Activated CD4-positive, alpha-beta memory T cell treated with anti-CD3 and anti-CD28 coated beads for 36 hours (primary cell): ENCODE measurements at places on chromosomes 1 and 21.
A peak's percentile ranks its signal among the peaks of the same experiment; 100 is the strongest.

GRCh38 chr1:84390226-84390625 lies 8.1 kb upstream of the DNASE2B start:
- no peak for DNase-seq
- no peaks in the 10 kb centered on the region for H3K4me1 ChIP-seq
- no peak overlapping the region for H3K27ac ChIP-seq
- H3K36me3 ChIP-seq = no peaks in the 10 kb centered on the region

DNA sequence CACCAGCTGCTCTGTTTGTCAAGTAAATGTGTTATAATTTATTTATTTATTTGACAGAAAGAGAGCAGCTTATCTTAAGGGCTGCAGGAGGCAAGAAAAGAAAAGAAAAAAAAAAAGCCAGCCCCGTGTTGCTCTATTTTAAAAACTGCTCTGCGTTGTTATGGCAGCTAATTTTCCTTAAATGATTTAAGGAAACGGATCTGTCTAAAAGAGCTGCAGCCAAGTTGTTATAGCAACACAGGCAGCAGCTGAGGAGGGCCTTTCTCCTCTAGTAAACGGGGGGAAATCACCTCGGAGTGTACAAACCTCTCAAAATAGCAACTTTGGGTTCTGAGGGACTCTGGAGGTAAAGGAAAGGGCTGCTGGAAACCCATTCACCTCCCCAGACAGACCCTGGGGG lies 149.2 kb downstream of the BEND5 start:
- no peaks in the 10 kb centered on the region for H3K4me1 ChIP-seq
- no peak overlapping the region for H3K4me3 ChIP-seq
- no peak for DNase-seq
- H3K27me3 ChIP-seq = peaks cover 4% of the 10 kb centered on the region

GRCh38 chr1:205484985-205485967 lies 19.2 kb upstream of the CDK18 start:
- H3K27me3 ChIP-seq = peaks cover 22% of the 10 kb centered on the region
- no peak overlapping the region for H3K27ac ChIP-seq
- peaks cover 13% of the 10 kb centered on the region for H3K4me1 ChIP-seq
- H3K4me3 ChIP-seq = peak overlapping the region; percentile 25
- H3K36me3 ChIP-seq = no peaks in the 10 kb centered on the region

GRCh38 chr1:102941366-102941947 lies 166.9 kb downstream of the COL11A1 start:
- no peak overlapping the region for H3K4me3 ChIP-seq
- no peaks in the 10 kb centered on the region for H3K27me3 ChIP-seq
- H3K4me1 ChIP-seq = no peaks in the 10 kb centered on the region
- no peak overlapping the region for H3K27ac ChIP-seq
- no peaks in the 10 kb centered on the region for H3K36me3 ChIP-seq
- DNase-seq = no peak

DNA sequence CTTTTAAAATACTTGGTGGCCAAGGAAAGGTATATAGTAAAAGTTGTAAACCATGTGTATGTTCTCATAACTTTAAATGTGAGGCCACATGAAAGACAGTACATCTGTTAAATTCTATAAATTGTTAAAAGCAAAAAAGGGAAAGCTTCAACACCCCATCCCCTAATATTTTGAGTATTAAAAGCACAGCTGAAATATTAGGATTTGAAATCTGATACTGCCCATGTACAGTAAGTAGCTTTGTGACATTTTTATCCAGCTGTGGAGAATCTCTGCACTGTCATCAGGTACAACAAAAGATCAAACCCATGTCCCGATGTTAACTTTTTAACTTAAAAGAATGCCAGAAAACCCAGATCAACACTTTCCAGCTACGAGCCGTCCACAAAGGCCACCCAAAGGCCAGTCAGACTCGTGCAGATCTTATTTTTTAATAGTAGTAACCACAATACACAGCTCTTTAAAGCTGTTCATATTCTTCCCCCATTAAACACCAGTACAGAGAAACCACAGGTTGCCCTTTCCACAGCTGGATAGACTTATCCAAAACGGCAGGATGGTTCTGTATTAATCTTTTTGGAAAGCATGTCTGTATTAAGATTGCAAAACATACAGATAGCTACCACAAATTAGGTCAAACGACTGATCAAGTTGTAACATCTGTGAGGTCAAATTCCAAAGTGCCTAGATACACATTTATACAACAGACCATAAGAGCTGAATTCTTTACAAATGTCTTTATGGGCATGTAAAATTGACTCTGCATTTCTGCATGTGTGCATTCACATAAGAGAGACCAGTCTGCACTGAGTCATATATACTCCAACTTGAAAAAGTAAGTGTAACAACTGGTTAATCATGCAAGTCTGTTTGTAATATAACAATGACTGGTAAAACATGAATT lies 5.2 kb downstream of the IRF2BP2 start:
- peak overlapping the region; percentile 96 for H3K4me3 ChIP-seq
- DNase-seq = no peak
- peaks cover 3% of the 10 kb centered on the region for H3K27me3 ChIP-seq
- H3K4me1 ChIP-seq = peaks cover 37% of the 10 kb centered on the region

DNA sequence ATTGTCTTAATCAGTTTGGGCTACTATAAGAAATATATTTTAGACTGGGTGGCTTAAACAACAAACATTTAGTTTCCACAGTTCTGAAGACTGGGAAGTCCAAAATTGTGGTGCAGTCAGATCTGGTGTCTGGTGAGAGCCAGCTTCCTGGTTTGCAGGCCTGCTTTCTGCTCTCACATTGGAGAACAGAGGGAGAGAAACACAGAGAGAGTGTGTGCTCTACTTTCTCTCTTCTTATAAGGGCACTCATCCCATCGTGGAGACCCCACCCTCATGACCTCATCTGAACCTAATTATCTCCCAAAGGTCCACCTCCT lies 4.1 kb downstream of the LEPR start:
- H3K36me3 ChIP-seq = peaks cover 25% of the 10 kb centered on the region
- no peaks in the 10 kb centered on the region for H3K27me3 ChIP-seq
- peaks cover 16% of the 10 kb centered on the region for H3K4me1 ChIP-seq
- H3K27ac ChIP-seq = no peak overlapping the region
- DNase-seq = no peak
- no peak overlapping the region for H3K4me3 ChIP-seq

GRCh38 chr1:62271948-62272728 lies 47.1 kb downstream of the KANK4 start:
- peaks cover 20% of the 10 kb centered on the region for H3K4me1 ChIP-seq
- no peaks in the 10 kb centered on the region for H3K27me3 ChIP-seq
- H3K36me3 ChIP-seq = no peaks in the 10 kb centered on the region
- H3K27ac ChIP-seq = peak overlapping the region; percentile 70
- peak; percentile 74 for DNase-seq

GRCh38 chr1:101463195-101463594 lies 226.4 kb downstream of the S1PR1 start:
- no peak overlapping the region for H3K27ac ChIP-seq
- DNase-seq = no peak
- H3K4me3 ChIP-seq = no peak overlapping the region
- H3K27me3 ChIP-seq = no peaks in the 10 kb centered on the region
- H3K4me1 ChIP-seq = no peaks in the 10 kb centered on the region
